Activated T-cell treated with anti-CD3 and anti-CD28 coated beads for 48 hours (primary cell): ENCODE measurements at places on chromosomes 4 and X.
A peak's percentile ranks its signal among the peaks of the same experiment; 100 is the strongest.

DNA sequence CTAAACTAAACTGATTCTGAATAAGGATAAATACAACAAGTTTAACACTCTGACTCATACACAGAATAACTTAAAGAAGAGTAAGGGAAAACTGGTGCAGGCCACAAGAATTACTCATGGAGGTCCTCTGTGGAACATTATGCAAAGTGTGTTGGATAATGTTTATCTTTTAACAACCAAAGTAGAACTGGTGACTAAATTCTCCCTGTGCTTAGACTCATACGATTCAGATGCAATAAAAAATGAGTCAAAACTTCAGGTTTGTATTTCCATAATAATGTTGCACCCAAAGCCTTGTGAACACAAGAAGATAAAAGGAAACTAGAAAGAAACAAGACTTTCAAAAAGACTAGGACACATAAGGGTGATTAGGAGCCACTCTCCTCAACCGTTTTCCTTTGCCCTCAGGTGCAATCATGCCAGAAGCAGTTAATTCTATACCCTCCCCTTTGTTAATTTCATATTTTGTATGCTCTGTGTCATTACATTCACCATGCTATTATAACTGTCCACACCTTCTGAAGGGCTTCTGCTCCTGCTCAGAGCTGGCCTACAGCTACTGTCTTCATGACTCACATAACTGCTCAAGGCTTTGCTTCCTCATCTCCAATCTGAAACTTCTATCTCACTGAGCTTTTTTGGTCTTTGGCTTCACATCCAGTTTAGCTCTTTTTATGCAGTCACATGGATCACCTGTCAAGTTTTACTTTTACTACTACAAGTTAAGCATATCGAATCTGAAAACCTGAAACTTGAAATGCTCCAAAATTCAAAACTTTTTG, 60.2 kb downstream of the KCNIP4 start:
- no peak for DNase-seq

DNA sequence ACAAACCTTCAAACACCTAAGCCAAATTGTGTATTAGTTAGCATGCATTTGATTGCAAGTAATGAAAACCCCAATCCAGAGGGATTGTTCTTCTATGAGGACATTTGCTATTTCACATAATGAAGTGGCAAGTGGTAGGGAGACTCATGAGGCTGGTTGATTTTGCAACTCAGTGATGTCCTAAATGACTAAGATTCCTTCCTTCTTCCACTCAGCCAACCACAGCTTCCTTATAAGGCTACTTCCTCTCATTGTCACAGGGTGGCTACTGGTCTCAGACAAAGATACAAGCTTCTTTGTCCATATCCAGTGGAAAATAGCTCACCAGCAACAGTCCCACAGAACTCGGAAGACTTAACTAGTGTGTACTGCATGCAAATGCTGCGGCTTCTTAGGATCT, 5.3 kb upstream of the OTC start:
- no peak for DNase-seq

DNA sequence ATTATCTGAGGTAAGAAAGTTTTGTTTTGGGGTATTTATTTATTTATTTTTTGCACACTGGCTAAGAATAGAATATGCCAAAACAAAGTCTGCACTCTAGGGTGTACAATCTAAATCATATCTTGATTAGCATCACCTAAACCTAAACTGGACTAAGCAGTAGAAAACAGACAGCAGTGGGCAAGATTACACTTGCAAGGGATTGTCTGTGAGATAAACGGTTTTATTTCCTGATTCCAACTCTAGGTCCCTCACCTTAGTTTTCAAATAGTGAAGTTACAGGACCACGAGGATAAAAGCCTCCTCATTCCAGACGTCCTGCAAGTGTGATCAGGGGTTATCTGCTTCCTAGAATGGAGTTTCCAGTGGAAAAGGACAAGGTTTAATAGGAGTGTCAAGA, 86.1 kb downstream of the SH3RF1 start:
- no peak for DNase-seq

DNA sequence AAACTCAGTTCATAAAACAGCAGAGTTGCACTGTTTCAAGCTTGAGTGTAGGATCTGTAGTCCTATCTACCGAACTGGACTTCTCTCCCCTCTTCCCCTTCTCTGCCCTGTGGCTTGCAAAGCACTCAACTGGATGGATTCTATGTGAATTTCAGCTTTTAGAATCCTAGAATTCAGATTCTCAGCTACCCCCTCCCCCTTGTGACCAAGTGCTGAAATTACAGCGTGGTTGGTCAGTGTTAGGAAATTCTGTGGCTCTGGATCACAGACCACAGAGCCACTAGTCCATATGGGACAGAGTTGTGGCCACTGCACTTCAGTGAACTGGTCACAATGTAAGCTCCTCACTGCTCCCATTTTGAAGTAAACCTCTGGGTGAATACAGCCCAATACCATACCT, 64.6 kb upstream of the TRPC5 start:
- no peak for DNase-seq

DNA sequence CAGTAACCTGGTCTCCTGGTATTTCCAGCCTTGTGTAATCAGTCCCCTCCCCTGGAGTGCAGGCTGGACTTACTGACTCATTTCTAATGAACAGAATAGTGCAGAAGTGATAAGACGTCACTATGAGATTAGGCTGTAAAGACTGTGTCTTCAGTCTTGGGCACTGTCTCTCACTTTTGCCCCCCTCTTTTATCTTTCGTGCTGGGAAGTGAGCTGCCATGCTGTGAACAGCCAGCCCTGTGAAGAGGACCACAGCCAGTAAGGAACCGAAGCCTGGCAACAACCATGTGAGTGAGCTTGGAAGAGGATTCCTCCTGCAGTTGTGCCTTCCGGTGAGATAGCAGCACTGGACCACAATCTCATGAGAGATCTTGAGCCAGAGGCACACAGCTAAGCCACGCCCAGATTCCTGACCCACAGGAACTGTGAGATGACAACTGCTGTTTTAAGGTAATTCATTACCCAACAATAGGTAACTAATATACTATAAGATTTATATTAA, 67.5 kb upstream of the GPR34 start:
- no peak for DNase-seq

GRCh38 chr4:80171656-80172055, 25.6 kb upstream of the PRDM8 start:
- no peak for DNase-seq

GRCh38 chrX:79601341-79602131, 234.4 kb upstream of the ITM2A start:
- DNase-seq = no peak

- DNase-seq = no peak
Measured at GRCh38 chr4:808860-809570, 16.9 kb downstream of the CPLX1 start.

DNA sequence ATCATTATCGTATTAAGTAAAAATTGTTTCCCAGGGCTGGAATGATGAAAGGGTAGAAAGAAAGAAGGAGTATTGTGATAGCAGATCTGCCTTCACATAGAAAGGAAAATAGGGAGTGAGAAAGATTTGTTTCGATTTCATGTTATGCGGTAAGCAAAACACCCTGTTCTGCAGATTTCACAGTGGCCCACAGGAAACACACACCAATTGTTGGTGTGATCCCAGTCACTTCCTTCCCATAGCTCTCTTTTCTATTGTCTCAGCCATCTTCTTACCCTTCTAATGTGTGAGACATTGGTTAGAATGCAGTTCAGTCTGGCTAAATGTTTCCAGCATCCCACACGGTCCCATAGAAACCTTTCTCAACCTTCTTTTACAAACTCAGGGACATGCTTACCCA, 2709.8 kb downstream of the PCDH7 start:
- DNase-seq = no peak

DNA sequence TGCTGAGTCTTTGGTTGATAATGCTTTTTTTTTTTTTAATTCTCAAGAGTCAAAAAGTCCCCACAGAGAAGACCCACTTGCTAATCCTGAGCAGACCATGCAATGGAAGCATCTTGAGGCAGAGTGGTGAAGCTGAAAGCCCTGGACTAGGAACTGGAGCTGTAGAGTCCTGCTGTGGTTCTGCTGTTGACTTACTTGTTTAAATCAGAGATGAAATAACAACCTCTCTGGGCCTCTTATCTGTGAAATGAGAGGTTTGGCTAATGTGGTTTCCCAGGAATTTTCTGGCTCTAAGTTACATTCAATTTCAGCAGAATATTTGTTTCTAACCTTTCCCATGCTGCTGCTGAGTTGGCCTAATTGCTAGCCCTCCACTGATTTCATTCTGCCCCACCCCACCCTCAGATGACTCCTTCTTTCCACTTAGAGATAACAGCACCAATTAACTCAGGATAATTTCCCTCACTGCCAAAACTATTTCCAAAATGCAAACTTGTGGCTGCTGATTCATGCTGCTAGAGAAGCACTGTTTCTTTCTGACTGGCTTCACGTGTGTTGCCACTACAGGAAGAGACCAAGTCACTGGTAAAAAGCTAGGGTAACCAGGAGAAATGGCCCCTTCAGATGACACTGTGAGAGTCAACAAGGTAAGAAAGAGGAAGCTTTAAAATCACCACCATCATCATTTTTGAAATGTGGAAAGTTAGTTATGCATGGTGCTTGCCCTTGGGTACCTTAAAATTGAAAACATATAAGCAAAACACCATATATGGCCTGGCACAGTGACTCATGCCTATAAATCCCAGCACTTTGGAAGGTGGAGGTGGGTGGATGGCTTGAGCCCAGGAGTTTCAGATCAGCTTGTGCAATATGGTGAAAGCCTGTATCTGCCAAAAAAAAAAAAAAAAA, 326.4 kb downstream of the DCHS2 start:
- DNase-seq = peak; percentile 18

DNA sequence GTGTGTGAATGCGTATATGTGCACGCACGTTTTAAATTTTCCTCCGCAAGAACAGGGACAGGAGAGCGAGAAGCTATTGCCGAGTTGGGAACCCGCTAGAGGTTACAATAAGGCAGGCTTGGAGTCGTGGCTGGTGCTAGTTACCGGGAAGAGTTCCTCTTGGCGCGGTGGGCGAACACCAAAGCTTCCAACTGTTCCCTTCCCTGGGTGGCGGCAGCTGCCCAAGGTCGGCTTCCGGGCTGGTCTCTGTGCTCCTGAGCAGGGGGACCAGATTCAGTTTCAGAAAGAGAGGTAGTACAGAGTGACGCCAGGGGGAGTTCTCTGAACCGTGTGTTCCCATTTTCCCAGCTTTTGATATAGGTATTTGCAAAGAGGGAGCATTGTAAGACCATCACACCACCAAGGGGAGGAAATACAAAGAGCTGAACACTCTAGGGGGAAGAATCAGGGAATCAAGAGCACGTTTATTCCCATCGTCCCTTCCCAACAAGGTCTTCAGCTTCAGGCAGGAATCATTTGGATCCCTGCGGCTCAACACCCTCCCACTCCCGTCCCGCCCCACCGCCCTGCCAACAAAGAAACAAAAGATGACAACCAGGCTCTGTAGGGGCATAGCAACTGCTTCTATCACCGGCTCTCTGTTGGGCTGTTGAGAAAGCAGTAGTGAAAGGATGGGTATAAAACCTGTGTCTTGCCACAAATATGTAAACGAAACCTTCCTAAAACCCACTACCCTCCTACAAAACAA, 113.6 kb upstream of the TEX13C start:
- no peak for DNase-seq

GRCh38 chr4:103095080-103095479, 4.6 kb downstream of the BDH2 start:
- no peak for DNase-seq

DNA sequence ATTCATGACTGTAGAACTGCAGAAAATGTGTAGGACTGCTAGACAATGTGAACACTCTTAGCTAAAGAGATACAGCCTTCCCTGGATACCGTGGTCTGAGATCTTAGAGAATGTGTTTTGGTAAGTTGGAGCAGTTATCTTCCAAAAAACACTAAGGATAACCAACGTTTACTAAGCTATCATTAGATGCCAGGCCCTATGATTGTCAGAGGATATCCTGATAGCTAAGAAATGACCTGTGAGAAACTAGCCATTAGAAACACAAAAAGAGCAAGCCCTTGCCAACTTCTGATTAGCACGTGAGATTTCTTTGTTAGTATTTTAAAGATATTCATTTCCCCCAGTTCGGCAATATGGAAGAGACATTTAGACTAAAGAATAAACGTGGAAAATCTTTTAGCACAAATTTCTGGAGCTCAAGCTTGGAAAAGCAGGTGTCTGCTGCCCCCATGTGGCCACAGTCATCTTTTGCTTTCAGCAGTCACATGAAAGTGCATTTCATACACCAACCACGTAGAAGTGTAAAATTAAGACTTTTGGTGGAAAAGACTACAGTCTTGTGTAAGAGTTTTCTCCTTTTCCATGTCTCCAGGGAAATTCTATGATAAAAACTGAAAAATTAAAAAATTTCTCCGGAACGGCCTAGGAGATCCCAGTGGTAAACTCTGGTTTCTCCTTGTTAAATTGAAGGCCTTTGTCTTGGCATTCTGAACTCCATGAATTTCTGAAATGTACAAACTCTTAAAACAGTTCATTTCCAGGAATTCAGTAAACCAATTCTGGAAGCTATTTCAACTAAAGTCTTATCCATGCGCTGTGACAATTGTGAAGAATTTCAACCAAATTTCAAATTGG, 136.4 kb downstream of the ZNF674 start:
- DNase-seq = peak; percentile 37

- DNase-seq = peak; percentile 20
Measured at GRCh38 chr4:123444290-123444731, 47.7 kb downstream of the SPRY1 start.

GRCh38 chr4:144302704-144303536, 162.4 kb upstream of the GYPA start:
- DNase-seq = no peak

GRCh38 chrX:72236841-72237240, 2.0 kb downstream of the ERCC6L start:
- no peak for DNase-seq

DNA sequence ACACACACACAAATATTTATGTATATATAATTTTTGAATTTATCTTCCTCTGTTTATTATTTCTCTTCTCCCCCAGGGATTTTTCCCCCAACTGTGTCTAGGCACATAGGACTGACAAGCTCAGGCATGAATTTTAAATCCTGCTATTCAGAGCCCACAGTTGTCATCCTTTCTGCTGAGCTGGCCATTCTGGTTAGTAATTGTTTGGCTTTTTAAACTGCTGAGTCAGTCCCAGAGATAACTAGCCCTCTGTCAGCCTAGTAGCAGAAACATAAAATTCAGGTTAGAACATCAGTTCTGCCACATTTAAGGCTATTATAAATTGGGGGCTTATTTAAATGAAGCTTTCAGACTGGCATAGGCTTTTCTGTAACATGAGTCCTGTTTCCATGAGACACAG, 151.7 kb upstream of the MAOA start:
- no peak for DNase-seq
